CD4-positive, alpha-beta T cell treated with Interleukin-6 at 100 ng/mL for 8 hours (primary cell): ENCODE measurements at places on chromosomes 7 and 10.

- no peak for DNase-seq
These were observed 46.2 kb downstream of the CALD1 start for GRCh38 chr7:134825666-134826065.

GRCh38 chr7:42831718-42832522, 80.0 kb downstream of the C7orf25 start:
- no peak for DNase-seq

- no peak for DNase-seq
These were observed at the start of gene DKK1 for GRCh38 chr10:52313933-52314821. Gene DKK1 (plus strand): TSS chr10:52314281. CDS start chr10:52314435, 154 bp downstream.

DNA sequence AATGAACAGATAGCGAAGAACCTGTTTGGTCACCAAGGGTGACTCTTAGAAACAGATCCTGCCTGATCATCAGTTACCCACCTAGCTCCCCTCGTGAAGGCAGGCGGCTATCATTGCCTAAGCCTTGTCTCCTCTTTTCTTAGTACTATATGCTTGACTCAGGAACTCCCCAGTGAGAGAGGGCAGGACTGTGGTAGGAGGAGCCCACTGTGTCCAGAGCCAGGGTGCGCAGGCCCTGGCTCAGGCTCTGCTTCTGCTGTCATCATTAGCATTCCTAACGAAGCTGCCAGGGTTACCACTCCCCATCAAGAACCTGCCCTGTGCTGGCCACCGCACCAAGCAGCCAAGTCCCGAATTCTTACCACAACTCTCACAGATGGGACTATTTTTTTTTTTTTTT, 160.8 kb downstream of the CHN2 start:
- no peak for DNase-seq
